ENCODE measurements at places on chromosomes 5 and 9.

DNA sequence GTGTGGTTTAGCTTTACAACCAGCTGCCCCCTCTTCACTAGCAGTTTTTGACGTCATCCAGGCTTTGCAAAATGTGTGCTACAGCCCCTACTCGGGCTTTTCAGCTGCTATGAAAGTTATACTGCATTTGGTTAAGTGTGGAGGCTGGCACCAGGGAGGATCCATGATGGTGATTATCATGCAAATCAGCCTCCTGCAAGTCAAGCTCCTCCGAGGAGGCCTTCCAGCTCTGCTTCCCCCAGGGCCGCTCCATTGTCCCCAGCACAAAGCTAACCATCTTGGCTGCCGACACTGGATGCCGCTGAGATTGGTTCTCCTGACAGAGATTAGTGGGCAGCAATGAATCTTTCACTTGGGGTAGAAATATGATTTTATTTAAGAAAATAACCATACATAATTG is 159.6 kb downstream of the NR2F1-AS1 start:
- no peaks in the 10 kb centered on the region for H3K36me3 ChIP-seq
- H3K27me3 ChIP-seq = no peaks in the 10 kb centered on the region
- no peak overlapping the region for H3K27ac ChIP-seq
- no peaks in the 10 kb centered on the region for H3K4me1 ChIP-seq
- no peak for DNase-seq

GRCh38 chr5:116273448-116274242 is 188.8 kb downstream of the COMMD10 start:
- no peaks in the 10 kb centered on the region for H3K4me1 ChIP-seq
- DNase-seq = no peak
- H3K36me3 ChIP-seq = no peaks in the 10 kb centered on the region

DNA sequence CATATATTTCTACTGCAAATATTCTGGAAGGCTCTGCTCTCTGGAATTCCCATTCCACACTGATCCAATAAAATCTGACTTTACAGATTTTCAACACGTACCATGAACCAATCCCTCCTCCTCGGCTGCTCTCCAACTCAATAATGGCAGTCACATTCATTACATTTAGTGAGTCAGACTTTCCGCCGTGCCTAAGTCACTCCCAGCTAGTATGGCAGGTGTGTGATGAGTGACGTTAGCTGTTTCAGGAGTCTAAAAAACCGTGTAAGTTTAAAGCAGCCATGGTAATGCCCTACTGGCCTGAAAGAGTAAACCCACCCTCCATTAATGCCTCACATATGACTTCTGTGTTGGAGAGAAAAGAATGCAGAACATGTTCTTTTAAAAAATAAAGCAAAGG is 3.3 kb downstream of the FBN2 start:
- H3K4me3 ChIP-seq = no peak overlapping the region
- no peaks in the 10 kb centered on the region for H3K36me3 ChIP-seq
- H3K27me3 ChIP-seq = peaks cover 12% of the 10 kb centered on the region

DNA sequence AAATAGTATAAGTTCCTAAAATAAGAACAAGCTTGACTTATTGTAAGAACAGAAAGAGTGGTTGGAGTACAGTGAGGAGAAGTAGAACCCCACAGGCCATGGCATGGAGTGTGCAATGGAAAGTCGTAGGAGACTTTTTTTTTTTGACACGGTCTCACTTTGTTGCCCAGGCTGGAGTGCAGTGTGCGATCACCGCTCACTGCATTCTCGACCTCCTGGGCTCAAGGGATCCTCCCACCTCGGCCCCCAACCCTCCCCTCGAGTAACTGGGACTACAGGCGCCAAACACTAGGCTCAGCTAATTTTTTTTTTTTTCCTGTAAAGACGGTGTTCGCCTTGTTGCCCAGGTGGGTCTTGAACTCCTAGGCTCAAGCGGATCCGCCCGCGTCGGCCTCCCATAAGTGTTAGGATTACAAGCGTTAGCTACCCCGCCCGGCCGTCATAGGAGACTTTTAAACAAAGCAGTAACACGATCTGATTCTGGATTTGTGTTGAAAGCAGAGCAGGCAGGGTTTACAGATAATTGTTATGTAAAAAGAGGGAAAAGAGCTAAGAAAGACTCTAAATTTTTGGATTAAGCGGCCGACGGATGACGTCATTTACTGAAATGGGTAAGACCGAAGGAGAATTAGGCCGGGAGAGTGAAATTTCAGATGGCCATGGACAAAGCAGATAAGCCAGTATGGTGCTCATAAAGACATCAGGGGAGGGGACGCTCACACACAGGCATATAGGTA is 752 bp downstream of the TSTD2 start:
- H3K4me3 ChIP-seq = peak overlapping the region; percentile 89
- H3K36me3 ChIP-seq = no peaks in the 10 kb centered on the region
- H3K27ac ChIP-seq = peak overlapping the region; percentile 94

DNA sequence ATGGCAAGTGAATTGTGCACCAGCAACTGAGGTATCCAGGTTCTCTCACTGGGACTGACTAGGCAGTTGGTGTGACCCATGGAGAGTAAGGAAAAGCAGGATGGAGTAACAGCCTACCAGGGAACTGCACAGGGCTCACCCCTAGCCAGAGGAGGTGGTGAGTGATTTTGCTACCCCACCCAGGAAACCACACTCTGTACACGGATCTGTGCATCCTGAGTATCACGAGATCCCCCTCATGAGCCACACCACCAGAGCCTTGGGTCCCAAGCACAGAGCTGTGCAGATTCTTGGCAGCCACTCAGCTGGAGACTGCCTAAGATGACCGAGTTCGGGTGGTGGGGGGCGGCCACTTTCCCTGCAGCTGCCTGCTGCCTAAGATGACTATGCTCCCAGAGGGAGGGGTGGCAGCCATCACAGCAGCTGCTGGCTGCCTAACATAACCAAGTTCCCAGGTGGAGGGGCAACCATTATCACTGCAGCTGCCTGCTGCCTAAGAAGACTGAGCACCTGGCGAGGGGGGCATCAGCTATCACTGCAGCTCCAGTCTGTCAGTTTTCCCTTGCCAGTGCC is 48.4 kb upstream of the EFNA5 start:
- H3K4me1 ChIP-seq = no peaks in the 10 kb centered on the region
- H3K4me3 ChIP-seq = no peak overlapping the region
- DNase-seq = no peak
- no peaks in the 10 kb centered on the region for H3K27me3 ChIP-seq

DNA sequence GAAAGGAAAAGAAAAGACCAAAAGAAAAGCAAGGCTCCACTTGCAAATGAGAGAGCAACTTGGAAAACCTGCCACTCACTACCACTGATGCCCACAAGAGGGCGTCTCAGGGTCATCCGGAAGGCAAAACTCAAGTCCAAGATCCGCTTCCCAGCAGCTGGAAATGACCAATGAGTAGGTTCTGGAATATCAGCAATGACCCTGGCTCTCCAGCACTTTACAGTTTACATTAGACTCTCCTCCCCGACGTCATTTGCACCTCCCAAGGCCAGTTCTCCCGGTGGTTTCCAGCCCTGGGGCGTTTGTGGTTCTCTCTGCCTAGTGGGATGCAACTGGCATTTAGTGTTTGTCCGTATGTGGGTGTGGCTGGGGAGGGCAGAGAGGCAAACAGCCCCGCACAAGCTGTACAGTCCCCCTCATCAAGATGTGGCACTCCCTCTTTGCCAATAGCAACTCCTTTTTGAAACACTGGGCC is 193.8 kb upstream of the ZNF618 start:
- no peak overlapping the region for H3K27ac ChIP-seq
- peaks cover 4% of the 10 kb centered on the region for H3K27me3 ChIP-seq
- H3K4me3 ChIP-seq = no peak overlapping the region
- H3K36me3 ChIP-seq = no peaks in the 10 kb centered on the region
- no peak for DNase-seq

DNA sequence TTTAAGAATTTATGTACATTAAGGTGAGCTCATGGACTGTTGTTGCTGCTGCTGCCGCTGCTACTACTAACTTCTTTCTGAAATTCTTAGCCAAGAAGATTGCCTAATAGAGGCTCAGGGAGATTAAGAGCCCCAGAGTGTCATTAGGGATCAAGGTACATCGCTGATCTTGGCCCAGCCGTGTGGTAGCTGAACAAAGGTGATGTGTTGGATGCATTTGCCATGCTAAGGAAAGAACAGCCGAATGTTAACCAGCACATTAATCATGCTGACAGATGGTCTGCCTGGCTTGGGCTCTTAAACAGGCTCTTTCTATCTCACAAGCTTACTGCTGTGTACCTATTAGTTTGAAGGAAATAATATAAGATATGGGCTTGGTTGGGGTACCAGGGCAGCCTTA is 137.1 kb downstream of the KCTD16 start:
- no peaks in the 10 kb centered on the region for H3K36me3 ChIP-seq
- no peak overlapping the region for H3K27ac ChIP-seq
- DNase-seq = no peak
- H3K4me1 ChIP-seq = no peaks in the 10 kb centered on the region
- H3K4me3 ChIP-seq = no peak overlapping the region

- no peak overlapping the region for H3K27ac ChIP-seq
- no peak overlapping the region for H3K4me3 ChIP-seq
- no peaks in the 10 kb centered on the region for H3K27me3 ChIP-seq
Observed at GRCh38 chr5:126360467-126360866, 62.7 kb upstream of the GRAMD2B start.

DNA sequence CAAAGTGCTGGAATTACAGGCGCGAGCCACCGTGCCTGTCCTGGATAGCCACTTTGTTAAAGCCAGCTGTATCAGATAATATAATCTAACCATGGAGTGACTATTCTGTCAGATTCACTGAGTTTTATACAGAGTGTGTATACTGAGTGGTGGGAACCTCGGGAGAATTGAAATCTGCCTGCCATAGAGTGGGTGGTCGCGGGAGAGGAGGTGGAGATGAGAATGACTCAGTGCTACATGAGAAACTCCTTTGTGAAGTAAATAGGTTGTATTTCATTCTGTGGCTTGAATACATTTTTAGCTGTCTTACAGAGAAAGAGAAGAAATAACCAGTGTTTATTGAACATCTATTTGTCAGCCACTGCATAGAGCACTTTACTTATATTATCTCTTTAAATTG is 26.4 kb downstream of the ATP6V0E1 start:
- no peaks in the 10 kb centered on the region for H3K36me3 ChIP-seq
- H3K4me1 ChIP-seq = no peaks in the 10 kb centered on the region
- H3K4me3 ChIP-seq = no peak overlapping the region
- H3K27me3 ChIP-seq = no peaks in the 10 kb centered on the region
- DNase-seq = no peak
- no peak overlapping the region for H3K27ac ChIP-seq

GRCh38 chr9:101128623-101129022 is 100.1 kb downstream of the PLPPR1 start:
- H3K27me3 ChIP-seq = no peaks in the 10 kb centered on the region
- no peaks in the 10 kb centered on the region for H3K4me1 ChIP-seq
- DNase-seq = no peak
- no peaks in the 10 kb centered on the region for H3K36me3 ChIP-seq
- no peak overlapping the region for H3K4me3 ChIP-seq

- H3K27ac ChIP-seq = peak overlapping the region; percentile 64
- peaks cover 19% of the 10 kb centered on the region for H3K4me1 ChIP-seq
- H3K4me3 ChIP-seq = peak overlapping the region; percentile 75
- H3K36me3 ChIP-seq = peaks cover 14% of the 10 kb centered on the region
- DNase-seq = peak; percentile 44
Observed at GRCh38 chr5:150001660-150002486, 1.3 kb downstream of the HMGXB3 start.

- H3K27me3 ChIP-seq = no peaks in the 10 kb centered on the region
- H3K27ac ChIP-seq = no peak overlapping the region
- H3K36me3 ChIP-seq = no peaks in the 10 kb centered on the region
Observed at GRCh38 chr9:18422296-18423036, 51.5 kb upstream of the ADAMTSL1 start.

- DNase-seq = no peak
- no peaks in the 10 kb centered on the region for H3K4me1 ChIP-seq
- no peak overlapping the region for H3K4me3 ChIP-seq
- no peaks in the 10 kb centered on the region for H3K36me3 ChIP-seq
- no peak overlapping the region for H3K27ac ChIP-seq
Observed at GRCh38 chr5:27241564-27242257, 203.3 kb upstream of the CDH9 start.

- DNase-seq = no peak
- H3K4me3 ChIP-seq = no peak overlapping the region
- H3K27me3 ChIP-seq = no peaks in the 10 kb centered on the region
Observed at GRCh38 chr9:83701769-83702168, 6.0 kb downstream of the UBQLN1 start.

DNA sequence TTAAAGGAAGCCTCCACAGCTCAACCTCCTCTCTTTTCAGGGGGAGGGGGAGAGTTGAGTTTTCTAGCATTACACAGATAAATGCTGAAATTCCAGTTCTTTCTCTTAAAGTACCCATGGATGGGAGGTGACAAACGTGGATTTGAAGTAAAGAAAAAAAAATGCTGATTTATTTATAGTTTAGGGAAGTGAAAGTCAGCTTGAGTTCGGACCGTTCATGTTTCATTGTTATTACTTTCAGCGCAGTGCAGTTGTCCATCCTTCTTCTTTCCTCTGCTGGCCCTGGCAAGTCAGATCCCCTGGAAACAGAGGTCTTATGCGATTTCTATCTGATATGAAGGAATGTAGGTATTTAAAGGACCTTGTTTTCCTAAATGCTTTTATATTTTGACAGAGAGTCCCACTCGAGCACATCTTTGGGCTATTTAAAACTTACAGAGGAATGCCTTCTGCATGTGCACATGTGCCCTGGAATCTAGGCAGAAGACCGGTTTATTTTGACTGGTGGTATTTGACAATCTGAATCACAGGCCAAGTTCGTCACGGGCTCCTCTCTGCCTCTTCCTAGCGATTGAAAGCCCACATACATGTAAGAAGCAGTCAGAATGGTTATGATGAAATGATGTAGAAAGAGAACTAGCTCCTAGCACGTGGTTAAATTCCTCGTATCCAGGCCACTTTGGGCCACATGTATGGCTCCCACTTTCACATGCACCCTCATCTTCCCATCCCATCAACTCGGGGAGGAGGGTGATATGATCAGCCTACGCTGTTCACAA is 385.2 kb upstream of the KLF4 start:
- H3K4me3 ChIP-seq = no peak overlapping the region
- H3K27ac ChIP-seq = no peak overlapping the region
- H3K4me1 ChIP-seq = no peaks in the 10 kb centered on the region
- H3K27me3 ChIP-seq = no peaks in the 10 kb centered on the region

GRCh38 chr9:89730715-89731114 is 125.9 kb downstream of the GADD45G start:
- H3K4me1 ChIP-seq = peaks cover 3% of the 10 kb centered on the region
- H3K27me3 ChIP-seq = no peaks in the 10 kb centered on the region
- DNase-seq = no peak
- no peak overlapping the region for H3K27ac ChIP-seq
- H3K36me3 ChIP-seq = no peaks in the 10 kb centered on the region
- no peak overlapping the region for H3K4me3 ChIP-seq

DNA sequence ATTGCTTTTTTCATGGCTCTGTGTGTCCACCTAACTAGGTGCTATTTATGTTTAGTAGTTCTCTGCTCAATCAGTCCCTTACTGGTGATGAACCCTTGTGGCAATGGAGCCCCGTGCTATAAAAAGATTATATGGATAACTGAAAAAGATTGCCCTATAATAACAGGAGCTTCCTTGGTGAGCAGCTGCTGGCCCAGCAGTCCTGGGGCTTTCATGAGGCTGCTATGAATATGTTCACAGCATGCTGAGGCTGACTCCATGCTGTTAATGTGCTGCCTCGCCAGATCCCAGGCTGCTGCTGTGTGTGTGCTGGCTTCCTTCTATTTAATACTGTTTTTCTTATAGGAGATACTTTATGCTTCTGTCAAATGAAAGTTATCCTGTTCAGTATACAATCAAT is 357.5 kb downstream of the TAF11L14 start:
- no peaks in the 10 kb centered on the region for H3K27me3 ChIP-seq
- H3K36me3 ChIP-seq = no peaks in the 10 kb centered on the region
- no peak overlapping the region for H3K4me3 ChIP-seq
- H3K4me1 ChIP-seq = no peaks in the 10 kb centered on the region
- DNase-seq = no peak
- no peak overlapping the region for H3K27ac ChIP-seq

Data from effector memory CD4-positive, alpha-beta T cell (primary cell).